ENCODE measurements at places on chromosomes 2 and 18. TPM values are rescaled to one million over a fixed set of nuclear protein-coding genes. Genes with fewer than 3 reads are reported as not detected.

The ZNF892 gene
- total RNA-seq, result 10.8 TPM

The TTC31 gene
- total RNA-seq, result 38.3 TPM

The HAAO gene
- 8.4 TPM for total RNA-seq

The FBLN7 gene
- total RNA-seq, result 0.80 TPM

The WDR35 gene
- 15.5 TPM for total RNA-seq

The MEP1B gene
- total RNA-seq, result not detected

DNA sequence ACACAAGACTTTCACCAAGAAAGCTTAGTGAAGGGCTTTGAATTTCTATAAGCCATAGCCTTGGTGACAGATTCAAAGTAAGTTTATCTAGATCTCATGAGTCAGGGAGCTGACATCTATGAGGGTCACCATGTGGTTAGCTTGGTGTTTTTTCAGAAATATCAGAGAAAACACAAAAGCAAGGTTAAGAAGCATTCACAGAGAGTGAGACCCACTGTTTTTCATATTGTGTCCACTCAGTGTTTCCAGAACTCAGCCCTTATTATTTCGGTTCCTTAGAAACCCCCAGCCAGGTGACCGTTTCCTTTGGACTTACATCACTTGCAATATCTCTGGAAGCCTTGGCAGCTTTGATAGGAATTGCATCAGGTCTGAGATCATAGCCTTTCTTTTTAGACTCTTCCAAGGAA is 76.6 kb downstream of the NEB start:
- DNase-seq, result no peak

DNA sequence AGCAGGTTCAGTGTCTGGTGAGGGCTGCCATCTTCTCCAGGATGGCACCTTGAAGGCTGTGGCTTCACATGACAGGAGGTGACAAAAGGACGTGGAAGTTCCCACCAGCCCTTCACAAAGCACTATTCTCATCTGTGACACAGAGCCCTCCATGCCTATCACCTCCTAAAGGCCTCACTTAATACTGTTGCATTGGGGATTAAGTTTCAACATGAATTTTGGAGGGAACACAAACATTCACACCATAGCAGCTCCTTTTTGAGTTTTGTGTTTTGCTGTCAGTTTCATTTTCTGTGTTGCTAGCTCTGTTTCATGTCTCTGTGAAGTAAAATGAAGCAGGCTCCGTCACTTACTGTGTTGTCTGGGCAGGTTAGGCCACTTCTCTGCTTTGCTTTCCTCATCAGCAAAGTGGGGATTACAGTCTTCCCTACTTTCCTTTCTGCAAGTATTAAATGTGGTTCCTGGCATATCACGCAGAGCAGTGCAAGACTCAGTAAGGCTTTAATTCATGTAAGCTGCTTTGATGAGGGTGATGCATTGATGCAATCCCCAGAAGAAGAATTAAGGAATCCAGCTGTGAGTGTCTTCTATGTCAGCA is 31.6 kb downstream of the LIMS1 start:
- no peak for DNase-seq

DNA sequence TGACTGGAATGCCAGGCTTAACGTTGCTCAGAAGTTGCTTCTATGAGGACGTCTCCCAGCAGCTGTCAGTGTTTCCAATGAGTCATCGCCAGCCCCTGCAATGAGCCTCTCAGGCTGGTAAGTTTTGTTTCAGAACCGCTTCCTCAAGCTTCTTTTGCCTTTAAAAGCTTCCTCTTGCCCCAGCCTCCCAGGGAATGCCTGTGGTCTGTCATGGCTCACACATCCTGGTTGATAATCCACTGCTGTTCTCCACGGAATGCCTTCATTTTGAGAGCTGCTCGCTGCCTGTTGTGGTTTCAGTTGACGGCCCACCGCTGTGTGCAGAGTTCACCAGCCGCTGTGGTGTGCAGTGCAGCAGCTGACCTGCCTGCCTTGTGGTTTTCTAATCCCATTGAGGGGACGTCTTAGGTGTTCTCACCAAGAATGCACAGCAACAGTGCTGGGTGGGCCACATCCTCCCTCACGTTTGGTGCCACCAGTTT is 96.4 kb downstream of the RTP5 start:
- DNase-seq, result no peak

DNA sequence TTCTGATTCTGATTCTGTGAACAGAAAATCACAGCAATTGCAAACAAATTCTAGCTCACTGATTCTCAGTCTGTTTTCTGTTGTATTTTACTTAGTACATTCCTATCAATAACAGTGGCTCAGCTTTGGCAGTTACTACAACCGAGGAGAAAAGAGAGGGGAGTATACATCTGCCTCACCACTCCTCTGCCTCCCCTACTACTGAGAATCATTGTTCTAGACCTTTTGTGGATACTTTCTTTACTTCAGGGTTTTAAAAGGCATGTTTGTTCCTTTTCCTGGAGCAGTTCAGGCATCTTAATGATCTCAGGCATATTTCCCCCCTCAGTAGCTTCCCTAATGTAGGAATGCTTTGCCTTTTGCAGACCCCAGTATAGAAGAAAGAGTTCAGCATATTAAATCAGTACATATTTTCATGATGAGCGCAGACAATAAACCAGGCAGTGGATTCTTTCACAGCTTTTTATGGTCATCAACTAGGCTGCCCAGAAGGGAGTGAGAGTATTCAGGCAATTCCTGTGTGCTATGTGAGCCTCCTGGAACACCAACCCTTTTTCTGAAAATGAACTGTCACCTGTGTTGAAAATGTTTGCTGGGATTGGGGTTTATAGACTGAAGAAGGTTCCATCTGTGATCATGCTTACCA is 10.3 kb downstream of the STAMBP start:
- DNase-seq, result no peak

DNA sequence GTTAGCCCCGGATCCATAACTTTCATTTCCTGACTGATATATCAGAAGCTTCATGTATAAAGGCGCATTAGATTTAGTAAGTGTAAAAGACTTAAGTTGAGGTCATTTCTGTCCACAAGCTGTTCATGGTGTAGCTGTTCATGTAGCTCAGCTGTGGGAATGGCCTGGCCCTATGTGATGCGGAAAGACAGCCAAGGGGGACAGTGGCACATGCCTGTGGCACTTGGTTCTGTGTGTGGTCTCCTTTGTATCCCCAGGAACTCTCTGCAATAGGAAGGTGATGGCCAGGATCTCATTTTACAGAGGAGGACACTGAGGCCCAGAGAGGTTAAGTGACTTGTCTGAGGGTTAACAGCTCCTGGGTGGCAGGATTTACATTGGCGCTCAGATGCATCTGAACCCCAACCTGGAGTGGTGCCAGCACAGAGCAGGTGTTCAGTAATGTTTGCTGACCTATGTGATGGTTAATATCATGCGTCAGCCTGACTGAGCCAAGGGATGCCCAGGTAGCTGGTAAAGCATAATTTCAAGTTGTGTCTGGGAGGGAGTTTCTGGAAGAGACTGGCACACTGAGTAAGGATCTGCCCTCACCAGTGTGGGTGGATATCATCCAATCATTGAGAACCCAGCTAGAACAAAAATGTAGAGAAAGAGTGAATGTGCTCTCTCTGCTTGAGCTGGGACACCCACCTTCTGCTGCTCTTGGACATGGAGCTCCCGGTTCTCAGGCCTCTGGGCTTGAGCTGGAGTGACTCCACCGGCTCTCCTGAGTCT is 25.4 kb downstream of the HPCAL1 start:
- DNase-seq, result no peak

GRCh38 chr2:34308140-34308539 is 709.0 kb upstream of the FAM98A start:
- DNase-seq, result no peak

DNA sequence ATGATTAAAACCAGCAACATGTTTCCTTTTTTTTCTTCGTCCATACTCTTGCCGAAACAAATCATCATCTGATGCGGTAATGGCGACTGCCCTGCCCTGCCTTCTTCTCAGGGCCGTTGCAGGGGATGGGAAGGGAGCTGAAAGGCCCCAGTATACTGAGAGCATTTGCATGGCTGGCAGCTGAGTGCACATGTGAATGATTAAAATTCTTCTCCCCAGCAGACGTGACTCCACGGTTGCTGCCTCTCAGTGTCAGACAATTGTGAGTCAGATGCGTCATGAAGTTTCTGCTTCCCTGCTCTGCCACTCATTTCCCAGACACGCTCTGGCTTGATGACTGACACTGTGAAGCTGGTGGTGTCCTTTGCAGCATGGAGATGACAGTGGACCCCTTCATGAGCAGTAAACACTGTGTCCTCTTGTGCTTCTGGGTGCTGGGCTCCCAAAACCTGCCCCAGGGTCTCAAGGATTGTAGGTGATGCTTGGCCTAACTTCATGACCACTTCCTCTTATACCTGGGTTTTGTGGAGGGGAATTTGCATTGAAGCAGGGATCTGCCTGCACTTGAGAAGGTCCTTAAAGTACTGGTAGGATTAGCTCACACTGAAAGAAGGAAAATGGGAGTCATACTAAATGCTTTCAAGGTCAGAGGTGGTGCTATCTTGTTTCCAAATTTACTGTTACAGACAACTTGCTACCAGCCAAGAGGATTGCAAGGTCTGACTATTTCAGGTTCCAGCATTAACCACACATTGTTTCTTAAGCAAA is 222.5 kb upstream of the COPS8 start:
- DNase-seq, result no peak
